Astrocyte of the spinal cord (primary cell): ENCODE measurements at places on chromosomes 2 and 18.

GRCh38 chr2:134919341-134920210 is 954 bp downstream of the CCNT2 start:
- DNase-seq: peak; percentile 33

- peak; percentile 14 for DNase-seq
Observed at GRCh38 chr2:191656391-191656790, 21.5 kb upstream of the NABP1 start.

- DNase-seq: peak; percentile 34
Observed at GRCh38 chr18:58829263-58829662, 35.4 kb upstream of the ZNF532 start.

GRCh38 chr18:34131006-34131405 is 93.7 kb downstream of the NOL4 start:
- no peak for DNase-seq

DNA sequence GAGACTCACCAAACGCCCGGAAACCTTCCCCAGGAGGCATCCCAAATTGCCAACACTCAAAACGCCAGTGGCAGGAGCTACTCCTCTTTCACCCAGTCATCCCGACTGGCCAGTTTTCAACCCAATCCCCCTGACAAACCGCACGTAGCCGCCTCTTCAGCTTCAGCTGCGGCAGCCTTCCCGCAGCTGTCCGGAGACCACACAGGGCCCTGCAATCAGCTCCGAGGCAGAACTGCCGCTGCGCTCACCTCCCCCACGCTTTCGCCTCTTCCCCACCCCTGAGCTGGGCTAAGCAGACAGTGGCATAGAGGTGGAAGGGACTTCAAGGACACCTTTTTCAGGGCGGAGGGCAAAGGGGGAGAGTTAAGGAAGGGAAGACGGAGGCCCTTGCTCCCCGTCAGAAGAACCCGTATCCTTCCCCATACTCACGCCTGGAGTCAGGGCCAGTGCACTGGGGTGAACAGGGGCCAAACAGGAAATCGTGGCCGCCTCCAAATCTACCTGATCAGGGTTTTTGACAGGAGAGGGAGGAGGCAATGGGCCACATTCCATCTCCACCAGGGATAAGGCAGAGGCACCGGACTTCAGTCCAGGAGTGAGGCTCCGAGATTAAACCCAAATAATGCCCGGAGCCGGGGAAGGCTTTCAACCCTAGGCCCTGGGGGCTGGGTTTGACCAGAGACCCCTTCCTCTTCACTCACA is 16.9 kb downstream of the CYP26B1 start:
- DNase-seq: no peak

DNA sequence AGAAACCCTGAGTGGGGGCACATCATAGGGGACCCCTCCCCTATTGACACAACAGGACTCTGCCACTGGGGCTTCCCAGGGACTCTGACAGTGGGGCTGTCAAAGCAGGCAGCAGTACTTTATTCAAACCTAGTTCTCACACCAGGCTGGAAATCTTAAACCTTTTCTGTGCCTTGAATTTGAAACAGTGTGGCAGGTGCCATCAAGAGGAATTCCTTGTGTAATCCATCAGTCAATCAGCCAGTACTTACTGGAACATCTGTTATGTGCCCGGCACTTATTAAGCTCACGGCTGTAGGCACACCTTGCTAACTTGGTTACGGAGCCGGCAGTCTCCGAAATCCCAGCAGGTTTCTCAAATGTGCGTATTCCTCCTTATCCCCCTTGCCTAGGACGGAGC is 12.0 kb downstream of the GLI2 start:
- DNase-seq: no peak

DNA sequence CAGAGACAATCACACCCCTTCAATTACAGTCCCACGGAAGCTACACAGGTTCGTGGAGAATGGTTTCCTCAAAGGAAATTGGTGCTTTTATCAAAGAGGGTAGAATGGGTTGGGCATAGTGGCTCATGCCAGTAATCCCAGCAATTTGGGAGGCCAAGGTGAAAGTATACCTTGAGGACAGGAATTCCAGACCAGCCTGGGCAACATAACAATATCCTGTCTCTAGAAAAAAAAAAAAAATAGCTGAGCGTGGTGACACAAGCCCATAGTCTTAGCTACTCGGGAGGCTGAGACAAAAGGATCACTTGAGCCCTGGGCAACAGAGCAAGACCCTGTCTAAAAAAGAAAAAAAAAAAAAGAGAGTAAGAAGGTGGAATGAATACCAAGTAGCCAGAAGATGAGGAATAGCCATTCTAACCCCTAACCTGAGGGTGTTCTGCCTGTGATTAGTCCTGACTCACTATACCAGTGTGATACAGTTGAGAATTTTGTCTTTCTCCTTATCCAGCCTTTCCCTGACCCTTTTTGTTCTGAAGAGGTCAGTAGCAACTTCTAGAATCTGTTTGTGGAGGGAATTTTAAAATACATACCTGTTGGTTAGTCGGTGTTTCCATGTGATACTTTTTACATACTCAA is 283.2 kb downstream of the MREG start:
- DNase-seq: no peak

DNA sequence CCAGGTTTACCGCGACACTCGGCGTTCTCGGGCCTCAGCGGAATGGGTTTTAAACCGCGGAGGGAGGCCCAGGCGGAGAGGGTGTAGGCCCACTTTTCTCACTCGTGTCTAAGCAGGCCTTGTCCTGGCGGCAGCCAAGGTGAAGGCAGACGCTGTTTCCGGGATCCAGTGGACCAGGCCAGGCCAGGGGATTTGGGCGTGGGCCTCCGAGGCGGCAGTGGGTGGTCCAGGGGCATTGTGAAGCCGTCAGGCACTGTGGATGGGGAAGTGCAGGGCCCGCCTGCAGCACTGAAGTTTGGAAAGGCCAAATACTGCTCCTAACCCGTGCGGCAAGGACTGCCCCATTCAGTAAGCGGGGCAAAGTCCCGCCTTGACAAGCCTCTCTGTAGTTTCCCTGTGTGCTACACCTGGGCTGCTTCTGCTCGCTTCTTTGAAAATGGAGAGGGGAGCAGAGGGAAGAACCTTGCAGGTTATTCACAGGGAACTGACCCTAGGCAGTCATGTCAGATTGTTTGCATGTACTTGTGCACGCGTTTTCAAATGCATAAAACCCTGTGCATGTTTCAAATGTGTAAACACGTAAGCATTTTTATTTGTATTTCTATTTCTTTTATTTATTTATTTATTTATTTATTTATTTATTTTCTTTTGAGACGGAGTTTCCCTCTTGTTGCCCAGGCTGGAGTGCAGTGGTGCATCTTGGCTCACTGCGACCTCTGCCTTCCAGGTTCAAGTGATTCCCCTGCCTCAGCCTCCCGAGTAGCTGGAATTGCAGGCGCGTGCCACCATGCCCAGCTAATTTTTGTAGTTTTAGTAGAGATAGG is 7.5 kb upstream of the DLX2 start:
- no peak for DNase-seq

DNA sequence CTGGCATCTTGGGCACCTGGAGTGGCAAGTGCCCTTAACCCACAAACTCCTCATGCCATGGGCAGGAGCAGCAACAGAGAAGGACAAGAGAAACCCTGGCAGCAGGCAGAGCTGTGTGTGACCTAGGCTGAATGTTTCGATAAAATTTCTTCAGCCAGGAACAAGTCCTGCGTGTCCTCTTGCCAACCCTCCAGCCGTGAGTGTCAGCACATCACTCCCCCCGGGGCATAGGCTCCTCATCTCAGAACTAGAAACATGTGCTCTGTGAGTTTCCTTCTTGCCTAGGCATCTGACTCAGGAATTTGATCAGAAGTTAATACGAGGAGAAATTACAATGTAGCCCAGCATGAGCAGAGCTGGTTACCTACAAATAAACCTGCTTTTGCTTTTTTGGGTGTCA is 2.2 kb downstream of the ABCG8 start:
- no peak for DNase-seq

DNA sequence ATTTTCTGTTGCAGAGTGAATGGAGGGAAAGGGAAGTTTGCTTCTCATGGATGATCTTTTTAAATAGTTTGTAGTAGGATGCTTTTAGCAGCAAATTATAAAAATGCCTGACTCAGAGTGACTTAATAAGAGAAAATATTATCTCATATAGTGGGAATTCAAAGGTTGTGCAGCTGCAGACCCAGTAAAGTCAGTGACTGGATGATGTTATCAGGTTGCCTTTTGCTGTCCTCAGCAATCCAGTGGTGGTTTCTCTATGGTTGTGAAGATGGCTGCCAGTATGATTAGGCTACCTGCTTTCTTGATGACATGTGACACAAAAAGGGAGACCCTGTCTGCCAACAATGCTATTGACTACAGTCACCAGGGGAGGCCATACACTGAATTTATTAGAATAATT is 184.8 kb downstream of the DIS3L2 start:
- DNase-seq: peak; percentile 29

DNA sequence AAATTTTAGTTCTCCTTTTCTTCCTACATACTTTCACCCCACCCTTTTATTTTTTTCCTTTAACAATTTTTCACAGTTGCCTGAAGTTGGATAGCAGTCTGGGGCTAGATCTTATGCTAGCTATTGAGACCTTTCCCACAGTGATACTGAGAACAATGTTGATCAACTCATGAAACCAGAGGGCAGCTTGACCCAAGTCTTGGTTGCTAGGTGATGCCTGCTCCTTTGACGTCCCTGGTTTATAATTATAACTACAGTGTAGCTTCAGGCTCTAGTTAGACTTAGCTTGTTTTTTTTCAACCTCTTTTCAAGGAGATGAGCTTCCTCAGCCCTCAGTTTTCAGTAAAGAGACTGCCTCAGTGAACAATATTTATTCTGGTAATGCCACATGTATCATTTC is 648.5 kb downstream of the IRS1 start:
- no peak for DNase-seq

DNA sequence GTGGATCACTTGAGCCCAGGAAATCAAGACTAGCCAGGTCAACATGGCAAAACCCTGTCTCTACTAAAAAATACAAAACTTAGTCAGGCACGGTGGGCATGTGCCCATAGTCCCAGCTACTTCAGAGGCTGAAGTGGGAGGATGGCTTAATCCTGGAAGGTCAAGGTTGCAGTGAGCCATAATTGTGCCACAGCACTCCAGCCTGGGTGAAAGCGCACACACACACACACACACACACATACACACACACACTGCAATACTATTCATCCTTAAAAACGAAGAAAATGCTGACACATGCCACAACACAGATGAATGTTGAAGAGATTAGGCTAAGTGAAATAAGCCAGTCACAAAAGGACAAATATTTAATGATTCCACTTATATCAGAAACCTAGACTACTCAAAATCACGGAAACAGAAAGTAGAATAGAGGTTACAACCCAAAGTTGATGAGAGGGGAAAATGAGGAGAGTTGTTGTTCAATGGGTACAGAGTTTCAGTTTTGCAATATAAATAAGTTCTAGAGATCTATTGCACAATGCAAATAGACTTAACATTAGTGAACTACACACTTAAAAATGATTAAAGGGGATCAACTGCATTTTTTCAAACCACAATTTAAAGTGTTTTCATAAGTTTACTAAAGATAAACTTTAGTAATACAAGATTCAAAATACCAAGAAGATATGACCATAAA is 114.5 kb downstream of the USP34 start:
- DNase-seq: no peak

DNA sequence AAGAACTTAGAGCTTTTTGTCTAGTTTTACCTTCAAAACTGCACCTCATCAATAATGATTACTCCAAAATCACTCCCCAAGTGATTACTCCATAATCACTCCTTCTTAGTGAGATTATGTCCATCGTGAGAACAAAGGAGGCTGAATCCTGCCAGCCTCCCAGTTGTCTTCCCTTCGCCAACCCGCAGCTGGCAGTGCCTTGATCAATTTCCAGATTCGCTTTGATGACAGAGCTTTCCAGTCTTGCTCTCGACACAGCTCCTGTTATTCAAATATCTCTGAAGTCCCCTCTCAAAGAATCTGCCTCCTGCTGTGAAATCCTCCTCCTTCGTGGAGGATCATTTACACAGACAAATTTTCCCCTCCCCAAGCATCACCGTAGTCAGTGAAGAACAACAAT is 237.7 kb downstream of the EIPR1 start:
- DNase-seq: no peak

DNA sequence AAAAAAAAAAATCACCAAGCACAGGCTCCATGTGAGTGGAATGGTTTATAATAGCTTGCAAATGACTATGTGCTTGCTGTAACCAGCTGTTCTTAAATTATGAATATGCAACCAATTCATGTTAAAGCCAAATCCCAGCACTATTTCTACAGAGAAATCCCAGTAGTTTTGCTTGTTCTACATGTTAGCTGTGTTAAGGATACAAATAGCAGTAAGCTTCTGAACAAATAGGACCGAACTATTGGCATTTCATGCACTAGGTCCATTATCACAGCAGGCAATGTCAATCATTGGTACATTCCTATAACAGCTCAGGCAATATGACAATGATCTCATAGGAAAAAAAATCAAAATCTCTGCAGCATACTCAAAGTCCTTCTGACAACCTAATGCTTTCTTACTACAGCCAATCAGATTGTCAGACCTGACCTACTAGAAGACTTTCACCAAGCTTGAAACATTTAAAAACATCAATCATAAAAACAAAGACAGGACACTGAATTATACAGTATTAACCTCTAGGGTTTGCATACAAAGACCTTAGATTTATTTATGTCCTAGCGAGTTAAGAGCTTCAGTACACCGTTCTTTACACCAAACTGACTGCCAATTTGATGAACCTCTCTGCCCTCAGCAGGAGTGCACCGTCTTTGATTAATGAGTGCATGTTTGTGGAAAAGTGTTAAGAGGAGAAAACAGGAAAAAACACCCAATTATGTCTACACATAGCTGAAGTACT is 6.4 kb downstream of the BAZ2B start:
- DNase-seq: no peak

- DNase-seq: no peak
Observed at GRCh38 chr2:105708697-105709096, 36.0 kb upstream of the NCK2 start.
